ENCODE measurements at places on chromosomes 6 and 20.

DNA sequence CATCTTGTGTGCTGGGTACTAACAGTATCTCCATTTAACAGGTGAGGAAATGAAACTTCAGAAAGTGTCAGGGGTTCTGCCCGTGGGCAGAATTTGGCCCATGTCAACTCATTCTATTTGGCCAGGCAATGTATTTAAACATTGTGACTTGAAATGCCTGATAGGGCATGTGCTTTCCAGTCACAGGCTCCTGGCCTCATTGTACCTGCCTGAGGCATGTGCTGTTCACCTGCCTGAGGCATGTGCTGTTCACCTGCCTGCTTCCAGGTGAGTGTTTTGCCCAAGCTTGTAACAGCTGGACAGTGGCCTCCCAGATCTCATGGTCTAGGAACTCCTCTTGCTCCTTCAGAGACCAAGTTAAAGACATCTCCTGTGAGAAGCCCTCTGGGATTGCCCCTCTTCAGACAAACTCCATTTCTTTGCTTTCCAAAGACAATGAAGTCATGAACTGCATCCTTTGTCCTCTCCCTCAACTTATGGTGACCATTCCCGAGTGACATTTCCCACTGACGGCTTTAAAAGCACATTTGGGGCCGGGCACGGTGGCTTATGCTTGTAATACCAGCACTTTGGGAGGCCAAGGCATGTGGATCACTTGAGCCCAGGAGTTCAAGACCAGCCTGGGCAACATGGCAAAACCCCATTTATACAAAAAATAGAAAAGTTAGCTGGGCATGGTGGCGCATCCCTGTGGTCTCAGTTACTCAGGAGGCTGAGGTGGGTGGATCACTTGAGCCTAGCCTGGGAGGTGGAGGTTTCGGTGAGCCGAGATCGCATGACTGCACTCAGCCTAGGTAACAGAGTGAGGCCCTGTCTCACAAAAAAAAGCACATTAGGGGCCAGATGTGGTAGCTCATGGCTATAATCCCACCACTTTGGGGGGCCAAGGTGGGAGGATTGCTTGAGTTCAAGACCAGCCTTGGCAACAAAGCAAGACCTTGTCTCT, 48.7 kb downstream of the BCAS4 start:
- no peak for DNase-seq

DNA sequence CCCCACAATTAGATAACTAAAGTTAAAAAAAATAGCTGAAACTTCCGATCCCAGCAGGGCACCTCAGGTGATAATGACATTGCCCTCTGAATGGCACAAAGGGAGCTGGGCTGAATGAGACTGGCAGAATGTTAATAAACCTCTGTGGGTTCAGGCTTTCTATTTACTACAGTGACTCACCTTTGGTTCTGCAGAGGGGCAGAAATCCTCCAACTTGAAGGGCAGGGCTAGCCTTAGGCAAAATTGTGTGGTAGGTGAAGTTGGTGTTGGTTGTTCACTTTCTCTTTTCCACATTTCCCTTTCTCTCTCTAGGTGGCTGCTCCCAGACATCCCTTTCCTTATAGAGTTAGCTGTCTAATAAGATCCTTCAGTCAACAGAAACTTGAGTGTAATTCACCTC, 625.2 kb downstream of the EPM2A start:
- no peak for DNase-seq

DNA sequence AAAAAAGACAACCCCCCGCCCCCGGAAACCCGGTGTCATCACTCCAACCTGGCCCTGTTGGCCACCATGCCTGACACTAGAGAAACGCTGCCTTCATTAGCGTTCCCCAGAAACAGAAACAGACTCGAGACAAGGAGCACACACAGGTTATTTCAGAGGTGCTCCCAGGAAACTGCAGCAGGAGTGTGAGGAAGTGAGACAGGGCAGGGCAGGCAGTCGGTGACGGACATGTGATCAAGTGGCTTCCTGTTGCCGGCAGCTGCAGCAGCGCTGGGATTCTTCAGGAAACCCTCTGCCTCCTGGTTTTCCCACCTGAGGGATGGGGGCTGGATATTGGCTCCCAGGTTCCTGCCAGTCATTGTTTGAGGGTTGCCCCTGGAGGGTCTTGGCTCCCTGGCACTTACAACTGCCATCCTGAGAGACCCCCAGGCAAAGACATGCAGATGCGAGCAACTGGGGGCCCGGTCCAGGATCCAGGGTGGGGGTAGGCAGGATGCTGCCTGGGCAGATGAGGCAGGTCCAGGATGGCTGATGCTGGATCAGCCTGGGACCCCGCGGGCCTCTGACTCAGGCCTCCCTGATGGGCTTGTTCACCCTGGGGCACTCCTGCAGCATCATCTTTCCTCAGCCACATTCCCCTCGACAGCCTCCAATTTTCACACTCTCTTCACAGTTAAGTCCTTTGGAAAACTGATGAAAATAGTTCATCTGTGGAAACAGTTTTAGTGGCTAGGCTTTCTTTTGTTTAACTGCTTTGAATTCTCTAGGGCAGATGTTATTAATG, 150.7 kb upstream of the SYNDIG1 start:
- DNase-seq: no peak

- DNase-seq: no peak
Measured at GRCh38 chr6:159062564-159062945, 17.8 kb upstream of the TAGAP start.

DNA sequence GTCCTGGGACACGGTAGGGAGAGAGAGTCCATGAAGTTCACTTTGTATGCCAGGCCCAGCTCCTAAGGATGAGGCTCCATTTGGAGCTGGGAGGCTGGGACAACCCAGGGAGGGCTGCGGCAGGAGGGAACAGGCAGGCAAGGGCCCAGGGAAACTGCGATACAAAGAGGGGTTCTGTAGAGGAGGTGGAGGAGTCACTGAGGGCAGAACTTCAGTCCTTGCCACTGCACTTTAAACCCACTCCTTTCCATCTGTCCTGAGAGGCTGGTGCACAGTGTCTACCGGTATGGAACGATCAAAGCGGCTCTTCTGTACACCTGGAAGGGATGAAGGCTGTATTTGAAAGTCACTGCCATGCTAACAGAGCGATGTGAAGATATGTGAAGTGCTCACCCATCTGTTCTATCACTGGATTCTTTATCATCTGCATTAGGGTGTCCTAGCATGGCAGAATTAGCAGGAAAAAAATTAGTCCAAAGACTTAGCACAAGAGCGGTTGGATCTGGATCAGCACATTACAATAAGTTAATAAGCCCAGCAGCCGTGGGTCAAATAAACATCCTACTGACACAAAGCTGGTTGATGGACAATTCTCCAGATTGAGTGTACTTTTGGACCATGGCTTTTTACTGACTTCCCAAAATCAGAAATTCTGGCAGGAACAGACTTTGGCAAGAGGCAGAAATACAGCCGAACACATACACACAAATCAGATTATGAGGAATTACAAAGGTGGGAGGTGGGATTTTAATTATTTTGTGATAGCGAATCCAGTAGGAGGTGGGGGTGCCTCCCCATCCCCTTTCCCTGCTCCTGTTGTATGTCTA, 20.9 kb upstream of the ZFAND3 start:
- DNase-seq: no peak

DNA sequence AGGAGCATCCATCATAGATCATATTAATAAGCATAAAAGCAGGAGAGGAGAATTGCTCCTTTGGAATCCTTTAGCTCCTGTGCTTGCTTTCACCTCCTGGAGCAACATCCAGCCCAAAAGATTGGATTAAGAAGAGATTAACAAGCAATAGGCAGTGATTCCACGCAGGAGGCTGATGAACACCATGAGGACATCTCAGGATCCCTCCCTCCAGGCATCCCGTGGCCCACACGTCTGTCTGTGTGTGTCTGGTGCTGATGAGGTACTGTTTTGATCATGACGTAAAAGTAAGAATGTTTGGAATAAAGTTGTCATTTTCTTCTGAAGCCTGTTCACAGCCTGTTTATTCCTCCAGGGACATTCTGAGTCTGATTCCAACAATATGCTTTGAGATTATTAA, 185.5 kb upstream of the MYLIP start:
- no peak for DNase-seq

DNA sequence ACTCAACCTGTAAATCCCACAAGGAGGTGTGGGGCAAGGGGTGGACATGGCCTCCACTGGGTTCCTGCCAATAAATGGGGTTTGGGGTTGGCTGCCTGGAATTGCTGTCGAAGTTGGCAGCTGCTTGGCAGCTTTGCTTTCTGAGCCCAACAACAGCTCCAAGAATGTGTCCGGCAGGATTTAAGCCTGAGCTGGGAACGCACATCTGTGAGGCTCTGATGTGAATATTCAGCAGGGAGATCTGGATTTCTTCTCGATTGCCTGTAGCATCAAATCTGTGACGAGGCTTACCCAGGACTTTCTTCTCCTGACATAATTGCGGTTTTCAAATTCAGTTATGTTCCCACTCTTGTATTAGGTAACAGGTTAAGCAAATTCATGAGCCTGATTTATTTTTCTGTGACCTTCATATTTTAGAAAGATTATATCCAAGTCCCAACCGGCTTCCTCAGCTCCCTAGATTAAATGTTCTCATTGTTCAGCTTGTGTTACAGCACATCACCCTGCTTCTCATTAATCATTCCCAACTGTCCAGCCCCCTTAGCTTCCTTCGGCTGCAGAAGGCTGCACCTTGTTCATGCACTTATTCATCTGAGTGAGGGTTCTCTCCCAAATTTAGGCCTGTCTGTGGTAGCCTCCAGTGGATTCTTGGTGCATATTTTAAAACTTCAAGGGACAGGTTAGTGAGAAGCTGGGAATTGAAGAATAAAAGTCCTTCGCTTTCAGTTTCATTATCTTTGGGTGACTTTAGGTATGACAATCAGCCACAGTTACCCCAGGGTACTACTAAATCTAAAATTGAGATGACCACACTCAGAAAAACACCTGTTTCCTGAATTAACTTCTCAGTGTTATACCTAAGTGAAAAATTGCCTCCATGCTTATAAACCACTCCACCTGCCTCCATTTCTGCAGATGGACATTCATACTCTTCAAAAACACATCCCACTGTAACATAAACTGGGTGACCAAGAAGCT, 310.0 kb downstream of the ESR1 start:
- DNase-seq: no peak

DNA sequence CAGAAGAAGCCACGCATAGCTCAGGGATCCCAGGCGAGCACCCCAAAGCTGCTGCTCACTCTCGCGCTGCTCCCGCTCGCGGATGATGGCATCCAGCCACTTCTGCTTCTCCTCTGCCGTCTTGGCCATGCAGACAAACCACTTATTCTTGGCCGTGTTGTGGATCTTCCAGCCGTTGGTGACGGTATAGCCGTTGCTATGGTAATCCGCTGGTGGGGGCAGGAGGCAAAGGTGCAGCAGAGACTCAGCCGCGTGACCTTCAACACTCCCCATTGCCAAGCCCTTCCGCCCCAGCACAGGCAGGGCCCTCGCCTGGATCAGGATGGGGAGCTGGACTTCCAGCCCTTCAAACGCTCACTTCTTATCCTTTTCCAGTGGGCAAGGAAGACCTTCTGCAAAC, 136.9 kb downstream of the PREX1 start:
- DNase-seq: no peak

Measured in stimulated activated CD4-positive, alpha-beta T cell treated with anti-CD3 and anti-CD28 coated beads, Interleukin-1b, Interleukin-23, amount 100 ng/mL, for 1 hour (primary cell).